ENCODE measurements at places on chromosomes 11 and 22. TPM values are rescaled to one million over a fixed set of nuclear protein-coding genes. Genes with fewer than 3 reads are reported as not detected.
A peak's percentile ranks its signal among the peaks of the same experiment; 100 is the strongest.

CYB5R2 gene
- 9.7 TPM for total RNA-seq

- no peak overlapping the region for H3K4me3 ChIP-seq
- no peak for DNase-seq
- H3K4me1 ChIP-seq: no peaks in the 10 kb centered on the region
Observed at GRCh38 chr22:20646415-20646814, 127.5 kb upstream of the SERPIND1 start.

ZP1 gene
- total RNA-seq: not detected

- H3K27ac ChIP-seq: no peak overlapping the region
- peaks cover 10% of the 10 kb centered on the region for H3K27me3 ChIP-seq
- DNase-seq: no peak
Observed at GRCh38 chr11:17779861-17780594, 45.4 kb downstream of the KCNC1 start.

DNA sequence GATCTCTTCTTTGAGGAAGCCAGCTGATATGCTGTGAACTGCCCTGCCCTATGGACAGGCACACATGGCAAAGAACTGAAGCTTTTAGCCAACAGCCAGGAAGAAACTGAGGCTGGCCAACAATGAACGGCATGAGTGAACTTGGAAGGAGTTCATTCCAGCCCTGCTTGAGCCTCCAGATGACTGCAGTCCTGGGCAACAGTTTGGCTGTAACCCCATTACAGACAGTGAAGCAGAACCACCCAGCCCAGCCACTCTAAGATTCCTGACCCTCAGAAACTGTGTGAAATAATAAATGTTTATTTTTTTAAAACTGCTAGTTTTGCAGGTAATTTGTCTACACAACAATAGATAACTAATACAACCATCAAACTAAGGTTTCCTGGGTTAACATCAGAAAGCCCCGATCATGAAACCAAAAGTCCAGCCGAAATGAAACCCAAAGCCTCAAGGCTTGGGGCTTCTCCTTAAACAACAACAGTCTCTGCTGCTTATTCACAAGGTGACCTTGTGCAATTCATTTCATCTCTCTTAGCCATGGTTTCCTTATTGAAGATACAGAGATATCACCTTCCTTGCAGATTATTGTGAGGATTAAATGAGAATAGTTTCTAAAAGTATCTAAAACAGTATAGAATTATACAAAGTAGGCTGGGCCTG lies 31.4 kb downstream of the PAK1 start:
- no peak overlapping the region for H3K27ac ChIP-seq
- H3K4me1 ChIP-seq: peaks cover 25% of the 10 kb centered on the region
- no peaks in the 10 kb centered on the region for H3K27me3 ChIP-seq
- H3K4me3 ChIP-seq: no peak overlapping the region

DNA sequence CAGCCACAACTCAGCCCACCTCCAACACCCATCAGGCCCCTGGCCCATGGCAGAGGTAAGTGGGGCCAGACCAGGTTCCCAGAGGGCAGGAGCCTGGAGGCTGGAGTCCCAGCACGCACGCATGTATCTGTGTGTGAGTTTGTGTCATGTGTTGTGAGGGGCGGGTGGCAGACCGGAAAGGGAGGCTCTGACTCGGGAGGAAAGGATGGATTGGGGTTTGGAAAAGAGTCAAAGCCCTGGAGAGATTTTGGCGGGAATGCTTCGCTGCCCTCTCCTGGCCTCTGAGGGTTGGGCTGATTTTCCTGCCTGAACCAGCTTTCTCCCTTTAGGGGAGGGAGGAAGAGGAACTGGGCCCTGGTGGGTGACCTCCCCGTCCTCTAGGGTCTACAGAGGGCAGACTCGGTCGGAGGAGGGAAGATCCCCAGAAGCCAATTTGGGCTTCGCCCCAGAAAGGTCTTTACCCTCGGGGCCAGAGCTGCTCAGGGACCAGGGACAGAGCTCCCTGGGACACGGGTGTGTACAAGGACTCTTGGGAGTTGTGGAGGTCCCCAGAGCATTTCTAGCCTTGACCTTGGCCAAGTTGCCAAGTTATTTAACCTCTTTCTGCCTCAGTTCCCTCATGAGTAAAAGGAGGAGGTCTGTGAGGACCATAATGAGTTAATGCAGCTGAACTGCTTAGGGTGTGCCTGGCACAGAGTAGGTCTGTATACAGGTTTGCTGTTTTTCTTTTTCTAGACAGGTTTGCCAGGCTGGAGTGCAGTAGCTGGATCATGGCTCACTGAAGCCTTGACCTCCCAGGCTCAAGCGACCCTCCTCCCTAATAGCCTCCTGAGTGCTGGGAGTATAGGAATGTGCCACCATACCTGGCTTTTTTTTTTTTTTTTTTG lies 6.9 kb downstream of the C11orf68 start:
- H3K27me3 ChIP-seq: peaks cover 28% of the 10 kb centered on the region
- no peak for DNase-seq
- H3K27ac ChIP-seq: peak overlapping the region; percentile 54

SLC22A24 gene
- total RNA-seq: not detected

DNA sequence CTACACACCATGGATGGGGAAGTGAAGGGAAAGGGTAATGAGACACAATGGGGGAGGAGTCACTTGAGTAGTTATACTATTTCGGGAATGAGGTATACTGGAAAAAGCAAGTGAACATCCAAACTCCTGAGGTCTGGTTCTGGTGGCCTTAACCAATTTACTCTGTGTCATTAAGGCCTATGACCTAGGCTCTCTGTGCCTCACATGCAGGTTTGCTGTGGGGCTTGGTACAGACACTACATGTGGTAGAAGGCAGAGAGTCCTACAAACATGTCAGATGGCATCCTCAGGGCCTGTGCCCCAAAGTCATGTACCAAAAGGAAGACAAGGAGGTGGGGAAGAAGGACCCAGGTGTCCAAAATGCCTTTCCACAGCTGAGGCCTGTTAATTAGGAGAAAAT lies 98.9 kb downstream of the TRIM29 start:
- peaks cover 2% of the 10 kb centered on the region for H3K4me1 ChIP-seq
- H3K4me3 ChIP-seq: no peak overlapping the region
- peaks cover under 1% of the 10 kb centered on the region for H3K27me3 ChIP-seq
- no peak overlapping the region for H3K27ac ChIP-seq
- DNase-seq: no peak
- no peaks in the 10 kb centered on the region for H3K36me3 ChIP-seq
